ENCODE measurements at places on chromosomes 13 and 19. TPM values are rescaled to one million over a fixed set of nuclear protein-coding genes. Genes with fewer than 3 reads are reported as not detected.

Gene RPL13A
- 1,950 TPM for total RNA-seq

Gene GJB6
- not detected for total RNA-seq

Gene TMPRSS9
- total RNA-seq, result not detected

Gene SMAD9
- total RNA-seq, result 2.1 TPM

Gene TPP2
- 82.4 TPM for total RNA-seq

Gene PSG2
- 0.12 TPM for total RNA-seq

Gene CGB8
- not detected for total RNA-seq

Gene UGGT2
- total RNA-seq, result 67.3 TPM

Gene SIGLEC12
- total RNA-seq, result not detected

Gene CEACAM21
- total RNA-seq, result not detected

Gene PRR20A
- total RNA-seq, result not detected

Gene MEIOSIN
- not detected for total RNA-seq

Gene CNN1
- 37.0 TPM for total RNA-seq

Gene S1PR2
- total RNA-seq, result 12.2 TPM

Gene FAM124A
- total RNA-seq, result 2.2 TPM

Gene EDDM13
- not detected for total RNA-seq

Gene GRIK5
- total RNA-seq, result 0.44 TPM

Gene TPRX2
- total RNA-seq, result not detected

Gene EDNRB
- 9.7 TPM for total RNA-seq

Gene MADCAM1
- not detected for total RNA-seq

Gene TRPC4
- 4.8 TPM for total RNA-seq

Gene FGF14
- total RNA-seq, result 0.33 TPM

Gene FFAR3
- not detected for total RNA-seq

Gene CYP2F1
- total RNA-seq, result not detected

Gene GIPC1
- total RNA-seq, result 189 TPM

Gene ZNF628
- 1.9 TPM for total RNA-seq

Gene LCP1
- total RNA-seq, result 2.7 TPM

Gene RHPN2
- 3.5 TPM for total RNA-seq

Gene COMP
- 0.11 TPM for total RNA-seq

Gene OR4F17
- total RNA-seq, result not detected

Gene FCGBP
- 2.1 TPM for total RNA-seq

Gene CCDC169
- total RNA-seq, result 4.5 TPM

Gene SUGT1
- 51.4 TPM for total RNA-seq

Gene CEACAM6
- not detected for total RNA-seq

Gene PLIN5
- not detected for total RNA-seq

Gene NLRP9
- not detected for total RNA-seq

Gene ZNF491
- total RNA-seq, result 3.4 TPM

Gene GFY
- 0.11 TPM for total RNA-seq

Gene ACP5
- total RNA-seq, result 9.9 TPM

Gene CGB1
- not detected for total RNA-seq

Gene ZNF541
- total RNA-seq, result 0.12 TPM

Gene PLPP2
- total RNA-seq, result 2.9 TPM

Gene WDR87
- total RNA-seq, result not detected
